ENCODE measurements at places on chromosomes 2 and 18.

DNA sequence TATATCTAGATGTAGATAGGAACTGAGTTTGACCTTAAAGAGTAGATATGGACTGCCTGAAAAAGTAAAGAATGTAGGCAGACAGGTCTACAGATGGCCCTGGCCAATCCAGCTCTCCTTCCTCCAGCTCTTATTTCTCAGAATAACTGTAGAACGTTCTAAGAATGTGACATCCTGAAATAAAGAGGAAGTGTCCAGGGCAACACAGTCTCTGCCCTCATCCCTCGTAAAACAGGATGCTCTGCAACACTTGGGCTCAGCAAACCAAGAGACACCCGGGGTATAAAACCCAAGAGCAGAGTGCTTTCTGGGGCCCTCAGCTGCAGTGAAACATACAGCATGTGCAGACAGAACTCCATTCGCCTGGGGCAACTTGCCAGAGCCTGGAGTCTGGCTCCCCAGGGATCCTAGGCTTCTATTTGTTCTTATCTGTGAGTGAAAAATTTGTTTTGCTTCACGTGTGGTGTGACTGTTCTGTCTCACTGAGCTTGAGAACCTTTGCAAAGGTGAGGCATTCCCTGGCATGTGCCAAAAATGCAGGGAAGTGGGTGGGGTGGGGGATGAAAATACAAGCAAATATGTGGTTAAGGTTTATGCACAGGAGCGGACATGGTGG, 401.0 kb downstream of the SETBP1 start:
- DNase-seq: no peak

DNA sequence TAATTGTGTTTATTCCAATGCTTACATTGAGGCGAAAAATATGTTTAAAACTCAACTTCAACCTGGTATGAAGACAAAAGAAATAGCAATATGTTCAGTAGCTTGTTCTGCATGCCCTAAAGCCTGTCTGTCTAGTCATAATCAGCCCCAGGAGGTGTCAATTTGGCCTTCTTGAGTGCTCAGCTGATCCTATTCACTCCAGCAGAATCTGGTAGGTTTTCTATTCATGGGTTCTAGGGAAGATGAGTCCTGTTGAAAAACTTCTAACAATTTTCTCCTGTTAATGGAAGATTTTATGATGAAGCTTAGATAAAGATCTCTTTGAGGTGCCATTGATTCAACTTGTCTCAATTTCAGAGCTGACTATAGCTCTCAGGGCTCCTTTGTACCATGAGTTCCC, 402.0 kb upstream of the UBE2E3 start:
- DNase-seq: no peak

- DNase-seq: no peak
Observed at GRCh38 chr18:23627321-23627720, 35.4 kb downstream of the ANKRD29 start.

DNA sequence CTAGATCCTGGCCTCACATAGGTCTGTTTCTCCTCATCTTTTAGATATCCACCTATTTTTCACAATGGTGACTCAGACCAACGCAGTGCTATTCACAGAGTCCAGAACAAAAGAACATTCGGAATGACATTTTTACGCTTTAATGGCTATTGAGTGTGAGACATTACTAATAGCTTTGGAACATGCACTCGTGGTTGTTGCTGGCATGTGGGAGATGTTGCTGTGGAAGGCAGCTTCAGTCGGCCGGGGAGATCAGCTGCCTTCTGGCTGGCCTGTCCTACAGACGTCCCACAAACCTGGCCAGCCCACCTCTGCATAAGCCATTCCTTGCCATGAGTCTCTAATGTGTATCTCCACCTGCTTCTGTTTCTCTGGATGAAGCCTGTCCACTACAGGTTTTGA, 3.4 kb downstream of the MBP start:
- no peak for DNase-seq

GRCh38 chr2:186064507-186064906, 325.9 kb downstream of the FSIP2 start:
- no peak for DNase-seq

GRCh38 chr2:223465793-223466192, 136.4 kb downstream of the SCG2 start:
- DNase-seq: no peak
